Tibial artery (tissue), 4 donors: ENCODE measurements at places on chromosomes 5 and 9.

DNA sequence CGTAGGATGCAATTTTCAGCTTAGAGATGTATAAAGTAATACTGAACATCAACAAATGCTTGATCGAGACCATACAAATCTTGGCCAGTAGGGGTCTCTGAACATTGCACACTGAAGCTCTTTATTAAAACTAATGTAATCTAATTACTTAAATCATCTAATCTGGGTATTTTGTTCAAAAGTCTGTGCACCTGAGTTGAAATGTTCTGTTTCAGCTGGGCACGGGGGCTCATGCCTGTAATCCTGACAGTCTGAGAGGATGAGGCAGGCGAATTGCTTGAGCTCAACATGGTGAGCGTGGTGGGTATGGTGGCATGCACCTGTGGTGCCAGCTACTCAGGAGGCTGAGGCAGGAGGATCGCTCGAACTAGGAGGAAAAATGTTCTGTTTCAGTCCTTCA lies 41.0 kb downstream of the ESM1 start:
- DNase-seq: peak; percentile 22

DNA sequence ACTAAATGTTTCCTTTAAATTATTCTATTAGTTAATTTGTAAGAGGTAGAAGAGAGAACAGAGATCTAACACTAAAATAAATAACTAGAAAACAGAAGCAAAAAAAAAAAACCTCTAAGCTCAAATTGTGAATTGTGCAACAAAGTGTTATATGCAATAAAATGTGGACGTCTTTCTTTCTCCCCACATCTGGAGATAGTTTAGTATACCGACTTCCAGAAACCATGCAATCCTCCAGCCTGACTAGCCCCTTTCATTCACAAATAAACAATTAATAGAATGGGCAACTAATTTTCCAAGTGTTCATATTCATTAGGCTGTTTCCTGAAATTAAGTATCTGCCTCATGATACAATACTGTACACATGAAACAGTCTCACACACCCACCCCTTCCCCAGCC lies 258.5 kb downstream of the BNC2 start:
- no peak for DNase-seq

DNA sequence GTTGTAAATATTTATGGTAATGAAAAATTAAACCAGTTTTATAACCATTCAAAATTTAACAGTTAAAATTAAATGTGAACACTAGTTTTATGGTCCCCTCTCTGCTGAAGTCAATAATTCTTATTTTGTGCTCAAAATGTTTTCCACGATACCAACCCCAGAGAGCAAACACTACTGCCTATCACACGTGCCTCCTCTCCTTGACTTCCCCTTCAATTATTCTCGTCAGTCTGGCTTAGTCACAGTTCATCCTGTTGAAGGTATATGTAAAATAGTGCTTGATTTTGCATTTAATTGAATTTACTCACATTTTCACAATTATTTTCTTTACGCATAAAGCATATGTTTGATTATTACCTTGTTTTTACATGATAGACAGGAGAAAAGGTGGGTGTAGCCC lies 148.8 kb downstream of the CCDC192 start:
- DNase-seq: no peak

DNA sequence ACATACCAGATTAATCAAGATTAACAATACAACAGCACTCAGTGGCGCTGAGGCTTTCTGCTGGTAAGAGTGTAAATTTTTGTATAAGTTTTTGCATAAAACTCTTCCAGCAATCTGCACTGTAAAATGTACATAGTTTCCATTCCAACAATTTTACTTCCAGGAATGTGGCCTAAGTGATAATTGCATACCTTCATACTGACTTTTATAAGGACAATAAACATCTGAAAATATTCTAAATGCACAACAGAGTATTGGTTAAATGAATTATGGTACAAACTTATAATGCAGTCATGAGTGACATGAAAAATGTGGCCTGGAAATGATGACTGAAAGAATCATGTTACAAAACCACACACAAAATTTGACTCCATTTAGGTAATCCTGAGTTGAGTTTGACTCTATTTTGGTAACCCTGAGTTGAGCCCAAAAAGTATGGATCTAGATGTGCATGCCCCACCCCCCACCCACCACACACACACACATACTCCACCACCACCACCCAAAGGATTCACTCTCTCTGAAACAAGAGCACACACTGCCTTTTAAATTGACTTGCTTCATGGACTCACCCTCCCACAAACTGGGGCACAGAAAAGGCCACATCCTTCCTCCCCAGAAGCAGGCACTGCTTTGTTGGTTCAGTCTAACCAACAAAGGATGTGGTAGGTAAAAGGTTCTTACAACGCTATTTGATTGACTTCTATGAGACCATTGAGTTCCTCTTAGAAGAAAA lies 137.6 kb downstream of the SUSD1 start:
- no peak for DNase-seq

- peak; percentile 51 for DNase-seq
Observed at GRCh38 chr5:96601715-96602244, 60.4 kb upstream of the CAST start.

DNA sequence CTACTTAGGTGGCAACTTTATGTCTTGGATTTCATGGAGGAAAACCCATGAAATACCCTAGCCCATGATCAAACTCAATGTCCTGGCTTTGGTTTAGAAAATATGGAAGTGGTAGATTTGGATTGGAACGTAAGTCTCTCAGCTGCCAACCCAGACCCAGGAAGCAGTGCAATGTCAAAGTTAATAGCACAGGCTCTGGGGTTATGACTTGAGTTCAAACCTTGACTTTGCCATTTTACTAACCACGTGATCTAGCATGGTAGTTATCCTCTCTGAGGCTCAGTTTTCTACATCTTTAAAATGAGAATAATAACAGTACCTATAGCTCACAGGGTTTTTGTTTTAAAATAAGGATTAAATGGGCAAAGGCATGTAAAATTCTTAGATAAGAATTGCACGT lies 13.8 kb downstream of the FYB1 start:
- no peak for DNase-seq

DNA sequence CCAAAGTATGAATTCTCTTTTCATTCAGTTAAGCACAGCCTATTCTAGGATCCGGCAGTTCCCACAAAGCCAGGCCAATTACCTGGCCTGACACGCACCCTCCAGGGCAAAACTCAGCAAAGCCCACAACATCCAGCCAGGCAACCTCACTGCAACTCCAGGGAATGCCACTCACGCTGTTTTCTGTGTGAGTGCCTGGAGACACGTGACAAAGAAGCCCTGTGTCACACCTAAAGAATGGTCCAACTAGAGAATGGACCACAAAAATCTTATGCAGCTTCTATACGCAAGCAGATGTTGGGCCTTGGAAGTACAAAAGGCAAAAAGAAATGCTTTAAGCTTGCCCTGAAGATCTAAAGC lies 20.2 kb downstream of the RETREG1 start:
- no peak for DNase-seq

DNA sequence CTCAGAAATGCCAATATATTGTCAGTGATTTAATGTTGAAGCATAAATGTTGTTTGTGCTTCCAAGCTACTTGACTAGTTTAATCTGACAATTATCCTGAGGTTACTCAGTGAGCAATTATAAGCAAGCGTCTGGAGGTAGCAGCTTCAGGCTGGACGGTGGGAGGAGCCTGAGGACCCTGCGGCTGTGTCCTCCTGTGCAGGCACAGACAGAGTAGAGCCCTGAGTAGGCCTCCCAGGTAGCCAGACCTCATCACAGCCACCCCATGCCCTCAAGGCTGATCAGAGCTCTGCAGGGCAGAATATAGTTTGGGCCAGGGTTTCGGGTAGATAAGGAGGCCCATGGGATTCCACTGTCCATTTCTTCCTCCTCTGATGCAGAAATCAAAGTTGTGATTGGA lies 153.6 kb downstream of the DRD1 start:
- DNase-seq: no peak
